ENCODE measurements at places on chromosomes 12 and 14.

GRCh38 chr12:90969851-90970250 lies 14.9 kb upstream of the CCER1 start:
- no peak for DNase-seq

- DNase-seq = no peak
Measured at GRCh38 chr14:89040080-89040459, 215.6 kb downstream of the TTC8 start.

GRCh38 chr12:73106296-73106695 lies 834.1 kb downstream of the TRHDE start:
- no peak for DNase-seq

GRCh38 chr12:5040368-5040767 lies 3.3 kb upstream of the KCNA5 start:
- no peak for DNase-seq

DNA sequence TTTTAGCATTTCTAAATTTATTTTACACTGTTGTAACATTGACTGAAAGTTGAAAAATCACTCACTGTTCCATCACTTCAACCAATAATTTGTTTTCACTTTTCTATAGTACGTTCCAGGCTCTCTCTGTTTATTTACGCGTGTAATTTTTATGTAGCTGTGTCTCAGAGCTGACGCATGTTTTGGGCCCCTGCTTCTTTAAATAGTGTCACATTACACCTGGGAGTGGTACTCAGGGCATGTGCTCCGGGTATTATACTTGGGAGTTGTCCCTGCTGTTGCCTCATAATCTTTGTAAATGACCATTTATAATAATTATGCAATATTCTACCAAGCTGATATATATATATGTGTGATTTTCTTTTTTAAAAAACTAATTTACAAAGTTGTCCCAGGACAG lies 132.8 kb upstream of the CPM start:
- DNase-seq = no peak

DNA sequence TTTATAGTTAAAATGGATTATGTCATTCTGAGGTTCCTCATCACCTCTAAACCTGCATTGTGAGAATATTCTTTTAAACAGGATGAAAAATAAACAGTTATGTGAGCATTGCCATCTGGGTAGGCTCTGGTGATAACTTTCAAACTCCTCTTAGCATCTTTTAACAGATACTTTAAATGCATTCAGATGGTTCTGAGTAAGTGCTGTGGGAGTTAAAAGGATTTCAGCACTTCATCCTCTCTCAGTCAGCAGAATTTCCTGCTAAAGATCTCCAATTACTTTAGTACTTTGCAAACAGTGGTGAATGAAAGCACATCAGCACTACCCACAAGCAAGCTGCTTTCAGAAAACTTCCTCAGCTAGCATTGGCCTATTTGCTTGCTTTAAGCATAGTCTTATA lies 59.3 kb upstream of the TMTC1 start:
- DNase-seq = no peak

DNA sequence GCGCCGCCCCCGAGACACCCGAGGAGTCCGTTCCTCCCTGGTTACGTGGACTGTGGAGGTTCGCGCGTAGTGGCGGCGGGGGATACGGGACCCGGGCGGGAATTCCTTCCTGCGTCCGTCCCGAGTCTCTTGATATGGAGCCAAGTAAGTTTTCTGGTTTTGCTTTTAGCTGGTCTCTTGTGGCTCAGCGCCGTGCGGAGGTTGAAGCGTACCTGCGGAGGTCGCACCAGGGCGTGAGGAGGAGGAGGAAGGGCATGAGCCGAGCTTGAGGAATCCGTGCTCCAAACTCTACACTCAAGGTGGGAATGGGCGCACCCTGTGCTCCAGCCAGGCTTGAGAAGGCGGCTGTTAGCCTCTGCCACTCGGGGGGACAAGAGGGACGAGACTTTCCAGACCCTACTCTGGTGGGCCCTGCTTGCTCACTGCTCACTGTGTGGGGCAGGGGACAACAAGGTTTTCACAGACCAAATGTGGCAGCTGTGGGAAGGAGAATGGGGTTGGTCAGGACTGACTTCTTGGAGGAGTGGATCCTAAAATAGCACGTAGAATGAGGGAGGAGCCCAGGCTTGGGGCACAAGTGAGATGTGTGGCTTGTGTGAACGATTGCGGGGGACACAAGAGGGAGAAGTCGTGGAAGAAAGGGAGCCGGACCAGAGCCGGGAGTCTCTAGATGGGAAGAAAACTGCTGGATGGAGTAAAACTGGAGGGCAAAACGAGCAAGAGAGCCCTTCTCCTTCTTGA lies 577 bp downstream of the ATG101 start:
- no peak for DNase-seq

DNA sequence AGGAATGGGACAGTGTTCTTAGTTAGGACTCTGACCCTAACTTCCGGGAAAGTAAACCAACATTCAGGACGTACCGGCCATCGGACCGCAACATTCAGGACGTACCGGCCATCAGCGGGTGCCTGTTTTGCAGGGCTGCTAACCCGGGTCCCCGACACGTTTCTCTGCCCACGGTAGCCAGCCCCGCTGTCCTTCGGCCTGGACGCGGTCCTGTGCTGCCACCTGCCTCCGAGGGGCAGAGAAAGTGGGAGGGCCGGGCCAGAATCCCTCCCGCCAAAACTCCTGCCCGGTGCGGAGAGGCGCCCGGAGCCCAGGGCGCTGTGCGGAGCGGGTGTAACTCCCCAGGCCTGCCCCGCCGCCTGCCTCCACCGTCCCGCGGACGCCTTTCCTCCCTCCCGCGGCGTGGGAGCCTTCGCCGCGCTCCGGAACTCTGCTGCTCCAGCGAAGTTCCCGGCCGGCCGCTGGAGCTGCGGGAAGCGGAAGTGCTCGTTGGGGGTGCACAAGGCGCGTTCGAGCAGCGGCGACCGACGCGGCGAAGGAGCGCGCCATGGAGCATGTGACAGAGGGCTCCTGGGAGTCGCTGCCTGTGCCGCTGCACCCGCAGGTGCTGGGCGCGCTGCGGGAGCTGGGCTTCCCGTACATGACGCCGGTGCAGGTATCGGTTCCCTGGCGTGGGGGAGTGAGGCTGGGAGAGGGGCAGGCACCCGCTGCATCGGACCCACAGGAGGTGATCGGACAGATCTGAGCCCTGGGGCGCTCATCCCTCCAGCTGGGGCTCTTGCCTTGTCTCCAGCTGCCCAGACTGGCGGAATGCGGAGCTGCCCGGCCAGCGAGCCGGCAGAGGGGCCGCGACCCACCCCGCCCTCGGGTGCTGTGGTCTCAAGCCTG lies at the start of gene DDX55:
Gene DDX55, plus strand, starts transcription at position 498 of the 888 bp plus-strand sequence. Its CDS starts 50 bp downstream, at position 548.
- DNase-seq = peak; percentile 83

- no peak for DNase-seq
Measured at GRCh38 chr12:6765634-6766581, at the start of gene PTMS. Gene PTMS, plus strand, starts transcription at chr12:6766363. Its CDS starts 343 bp downstream, at chr12:6766706.

GRCh38 chr12:47023953-47024352 lies 55.5 kb upstream of the PCED1B start:
- no peak for DNase-seq

- no peak for DNase-seq
Measured at GRCh38 chr14:72450473-72451044, 443.3 kb downstream of the DPF3 start.

DNA sequence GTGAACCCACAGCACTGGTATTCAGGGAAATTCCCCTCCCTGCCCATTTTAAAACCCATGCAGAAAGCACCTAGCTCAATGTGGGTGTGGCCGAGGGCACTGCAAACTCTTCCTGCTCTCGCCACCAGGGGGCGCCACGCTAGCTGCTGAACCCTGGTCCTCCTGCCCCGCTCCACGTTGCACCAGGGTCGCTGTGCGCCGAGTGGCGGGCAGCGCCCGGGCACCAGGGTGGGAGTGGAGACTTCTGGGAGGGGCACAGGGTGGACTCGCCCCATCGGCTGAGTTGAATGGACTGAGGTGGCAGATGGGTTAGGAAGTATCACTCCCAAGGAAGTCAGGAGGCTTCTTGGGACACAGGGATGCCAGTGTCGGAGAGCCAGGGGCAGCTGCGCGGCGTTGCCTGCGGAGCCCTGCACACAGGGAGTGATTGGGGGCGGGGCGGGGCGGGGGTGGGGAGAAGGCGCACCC lies 48.1 kb upstream of the BCL11B start:
- peak; percentile 70 for DNase-seq

DNA sequence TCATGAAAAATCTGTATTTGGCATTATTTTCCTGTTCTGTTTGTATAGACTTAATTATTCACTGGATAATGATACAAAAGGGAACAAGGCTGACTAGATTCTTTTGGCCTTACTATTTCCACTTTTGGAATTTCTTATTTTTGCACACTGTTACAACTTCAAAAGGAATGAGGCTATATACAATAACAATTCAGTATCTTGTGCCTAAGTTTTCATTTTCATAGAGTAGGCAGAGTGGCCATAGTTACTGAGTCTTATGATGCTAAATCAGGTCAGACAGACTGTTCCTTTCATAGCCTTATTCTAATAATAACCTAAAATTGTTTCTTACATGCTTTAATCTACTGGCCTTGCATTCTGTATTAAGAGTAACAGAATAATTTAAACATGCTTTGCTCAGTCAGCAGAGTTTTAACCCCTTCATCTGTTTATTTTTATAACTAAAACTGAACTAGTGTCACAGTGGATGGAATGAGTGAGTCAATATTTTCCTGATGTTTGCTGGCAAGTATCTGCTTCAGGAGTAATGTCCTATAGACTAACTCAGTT lies 10.5 kb downstream of the TTC8 start:
- DNase-seq = no peak

DNA sequence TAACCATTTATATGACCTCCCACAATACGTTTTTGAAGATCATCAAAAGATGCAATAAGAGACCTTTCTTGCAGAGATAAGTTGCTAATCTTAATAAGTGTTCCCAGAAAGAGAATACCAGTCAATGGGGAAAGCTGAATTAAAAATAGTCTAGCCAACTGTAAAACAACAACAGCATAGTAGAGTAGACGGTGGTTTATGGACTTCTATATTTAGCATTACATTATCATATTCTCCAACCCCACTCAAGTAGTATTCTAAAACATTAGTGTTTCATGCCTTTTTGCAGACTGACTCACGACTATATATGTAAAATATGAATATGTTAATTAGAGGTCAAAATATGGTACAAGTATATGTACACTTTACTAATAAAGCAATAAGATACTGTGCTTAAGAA lies 218.9 kb downstream of the MED13L start:
- DNase-seq = no peak

GRCh38 chr12:53166837-53167236 lies 13.7 kb upstream of the ZNF740 start:
- DNase-seq = no peak

DNA sequence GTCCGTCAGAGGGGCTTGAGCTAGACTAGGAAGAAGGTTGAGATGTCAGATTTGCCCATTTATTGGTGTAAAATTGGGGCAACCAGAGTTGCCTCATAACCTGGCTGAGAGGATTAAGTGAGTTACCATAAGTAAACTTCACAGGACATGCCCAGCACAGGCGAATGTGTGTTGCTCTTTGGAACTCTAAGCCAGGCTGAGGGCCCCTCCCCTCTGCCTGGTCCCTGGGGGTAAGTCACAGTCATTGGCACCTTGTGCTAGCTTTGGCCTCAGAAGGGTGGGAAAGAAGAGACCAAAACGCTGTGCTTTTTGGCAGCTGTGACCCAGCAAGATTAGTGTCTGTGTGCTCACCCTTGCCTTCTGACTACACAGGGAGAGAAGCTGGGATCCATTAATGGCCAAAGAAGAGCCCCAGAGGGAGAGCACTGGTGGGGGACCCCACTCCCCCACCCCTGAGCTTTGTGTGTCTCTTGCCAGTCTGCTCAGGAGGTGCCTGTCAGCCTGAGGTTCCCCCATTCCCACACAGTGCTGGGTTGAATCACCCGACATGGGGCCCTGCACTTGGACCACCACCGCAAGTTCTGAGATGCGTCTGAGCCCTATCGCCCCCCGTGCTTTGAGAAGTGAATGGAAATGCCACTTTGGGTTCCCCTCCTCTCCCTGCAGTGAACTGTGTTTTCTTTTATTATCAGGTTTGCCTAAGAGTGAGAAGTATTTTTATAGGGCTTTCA lies 74.1 kb downstream of the CACNA1C start:
- DNase-seq = no peak

GRCh38 chr14:77347751-77348150 lies 26.9 kb downstream of the GSTZ1 start:
- no peak for DNase-seq

- no peak for DNase-seq
Measured at GRCh38 chr12:45880533-45880932, 109.8 kb downstream of the SCAF11 start.

DNA sequence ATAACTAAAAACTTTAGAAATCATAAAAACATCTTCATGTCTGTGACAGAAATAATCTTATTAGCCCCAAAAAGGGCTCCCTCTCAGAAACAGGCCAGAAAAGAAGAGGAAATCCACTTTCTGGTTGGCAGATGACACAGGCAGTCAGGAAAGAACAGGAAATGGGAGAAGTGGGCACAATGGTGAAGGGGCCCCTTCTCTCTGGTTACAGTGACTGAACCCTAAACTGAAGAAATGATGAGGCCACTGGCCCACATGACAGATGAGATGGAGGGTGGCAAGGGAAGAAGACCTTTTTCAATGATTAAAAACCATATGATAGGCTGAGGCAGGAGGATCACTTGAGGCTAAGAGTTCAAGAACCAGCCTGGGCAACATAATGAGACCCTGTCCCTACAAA lies 21.1 kb downstream of the TCTN1 start:
- DNase-seq = no peak

DNA sequence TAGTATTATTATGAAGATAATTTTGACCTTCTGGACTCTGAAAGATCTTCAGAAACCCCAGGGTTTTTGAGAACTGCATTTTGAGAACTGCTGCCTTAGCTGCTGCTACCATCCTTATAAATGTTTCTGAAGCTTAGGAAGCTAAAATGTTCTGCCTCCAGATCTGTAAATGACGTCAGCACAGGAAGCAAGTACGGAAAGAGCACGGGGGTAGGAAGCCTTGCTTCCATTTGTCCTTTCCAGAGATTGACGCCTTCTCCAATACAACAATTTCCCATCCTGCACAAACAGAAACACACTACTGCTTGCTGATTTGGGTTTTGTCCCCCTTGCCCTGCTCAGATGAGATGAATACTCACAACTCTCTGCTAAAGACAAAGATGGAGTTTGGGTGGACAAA lies 17.9 kb downstream of the RAD52 start:
- no peak for DNase-seq

DNA sequence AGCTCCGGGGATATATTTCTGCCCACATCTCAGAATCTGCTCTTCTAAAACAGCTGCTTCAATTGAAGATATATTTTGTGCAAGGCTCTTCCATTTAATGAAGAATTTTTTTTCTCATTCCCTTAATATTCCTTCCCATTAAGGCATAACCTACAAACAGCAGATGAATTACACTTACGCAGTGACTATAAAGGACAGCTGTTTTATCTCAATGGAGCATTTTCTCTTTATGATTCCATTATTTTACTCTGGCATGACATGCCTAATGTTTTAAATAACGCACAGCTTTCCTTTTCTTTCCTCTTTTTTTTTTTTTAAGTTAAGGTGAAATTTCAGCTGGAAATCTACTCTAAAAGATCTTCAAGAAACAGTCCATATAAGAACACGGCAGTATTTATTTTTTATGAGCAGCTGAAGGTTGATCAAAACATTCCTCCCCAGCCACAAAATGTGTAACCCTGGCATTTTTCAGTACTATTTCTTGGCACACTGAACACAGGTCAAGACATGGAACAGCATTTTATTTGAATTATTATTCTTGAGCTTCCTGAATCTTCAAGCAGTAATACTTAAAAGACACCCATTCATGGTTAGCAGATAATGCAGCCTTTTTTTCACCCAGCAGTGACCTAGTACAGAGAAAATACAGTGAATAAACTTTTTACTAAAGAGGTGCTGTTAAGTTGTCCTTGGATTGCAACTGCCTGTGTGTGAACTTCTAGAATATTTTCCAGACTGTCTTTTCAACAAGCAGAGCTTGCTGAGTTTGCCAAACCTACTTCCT lies 118.1 kb upstream of the FOXN3 start:
- no peak for DNase-seq
